Hepatocyte (in vitro differentiated cells): ENCODE measurements at places on chromosomes 1 and 21.

DNA sequence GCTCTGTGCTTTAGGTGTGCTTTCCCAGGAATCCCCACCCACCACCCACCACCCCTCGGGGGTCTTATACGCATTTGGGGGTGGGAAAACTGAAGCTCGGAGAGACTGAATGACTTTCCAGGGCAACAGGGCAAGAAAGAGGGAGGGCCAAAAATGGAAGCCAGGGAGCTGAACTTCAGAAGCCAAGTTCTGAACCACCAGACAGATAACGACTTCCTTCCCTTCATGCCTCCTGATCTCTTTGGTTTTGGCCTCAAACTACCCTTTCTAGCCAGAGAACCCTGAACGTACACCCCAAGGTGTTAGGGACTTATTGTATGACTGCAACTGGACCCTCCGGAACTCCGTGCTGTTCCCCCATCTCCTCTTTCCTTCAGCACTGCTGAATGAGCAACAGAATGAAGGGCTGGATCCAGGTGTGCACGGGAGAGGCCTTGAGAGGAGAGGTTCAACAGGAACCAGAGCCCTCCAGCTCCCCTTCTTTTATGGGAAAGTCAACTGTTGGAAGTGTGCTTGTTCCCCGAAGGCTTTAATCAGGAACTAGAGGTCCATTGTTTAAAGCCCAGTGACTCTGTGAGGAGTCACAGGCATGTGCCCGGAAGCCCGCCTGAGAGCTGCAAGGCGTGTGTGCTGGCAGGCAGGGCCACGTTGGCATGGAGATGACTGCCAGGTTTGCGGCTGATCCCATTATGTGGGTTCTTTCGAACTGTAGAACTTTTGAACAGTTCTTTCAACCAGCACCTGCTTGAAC is 3.1 kb downstream of the BACE2 start:
- H3K27ac ChIP-seq: no peak overlapping the region
- H3K4me3 ChIP-seq: no peak overlapping the region
- DNase-seq: no peak

DNA sequence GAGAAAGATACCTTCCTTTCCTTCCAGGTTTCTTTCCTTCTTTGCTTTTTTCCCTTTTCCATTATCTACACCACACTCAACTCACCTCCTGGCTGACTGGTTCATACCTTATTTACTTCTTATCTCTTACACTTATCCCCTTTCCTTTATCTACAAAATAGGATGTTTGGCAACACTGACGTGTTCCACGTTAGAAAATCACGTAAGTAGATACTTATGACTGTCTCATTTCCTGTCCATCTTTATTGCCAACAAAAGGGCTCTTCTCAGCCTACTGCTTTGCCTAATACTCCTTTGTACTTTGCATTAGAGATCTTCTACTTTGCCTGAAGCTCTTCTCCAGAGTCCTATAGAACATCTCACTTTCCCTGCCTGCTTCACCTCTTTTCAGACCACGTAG is 25.1 kb downstream of the SYNJ1 start:
- no peaks in the 10 kb centered on the region for H3K36me3 ChIP-seq
- H3K4me3 ChIP-seq: no peak overlapping the region
- peak overlapping the region; percentile 27 for H3K27ac ChIP-seq
- DNase-seq: peak; percentile 6
- H3K4me1 ChIP-seq: peaks cover 16% of the 10 kb centered on the region

DNA sequence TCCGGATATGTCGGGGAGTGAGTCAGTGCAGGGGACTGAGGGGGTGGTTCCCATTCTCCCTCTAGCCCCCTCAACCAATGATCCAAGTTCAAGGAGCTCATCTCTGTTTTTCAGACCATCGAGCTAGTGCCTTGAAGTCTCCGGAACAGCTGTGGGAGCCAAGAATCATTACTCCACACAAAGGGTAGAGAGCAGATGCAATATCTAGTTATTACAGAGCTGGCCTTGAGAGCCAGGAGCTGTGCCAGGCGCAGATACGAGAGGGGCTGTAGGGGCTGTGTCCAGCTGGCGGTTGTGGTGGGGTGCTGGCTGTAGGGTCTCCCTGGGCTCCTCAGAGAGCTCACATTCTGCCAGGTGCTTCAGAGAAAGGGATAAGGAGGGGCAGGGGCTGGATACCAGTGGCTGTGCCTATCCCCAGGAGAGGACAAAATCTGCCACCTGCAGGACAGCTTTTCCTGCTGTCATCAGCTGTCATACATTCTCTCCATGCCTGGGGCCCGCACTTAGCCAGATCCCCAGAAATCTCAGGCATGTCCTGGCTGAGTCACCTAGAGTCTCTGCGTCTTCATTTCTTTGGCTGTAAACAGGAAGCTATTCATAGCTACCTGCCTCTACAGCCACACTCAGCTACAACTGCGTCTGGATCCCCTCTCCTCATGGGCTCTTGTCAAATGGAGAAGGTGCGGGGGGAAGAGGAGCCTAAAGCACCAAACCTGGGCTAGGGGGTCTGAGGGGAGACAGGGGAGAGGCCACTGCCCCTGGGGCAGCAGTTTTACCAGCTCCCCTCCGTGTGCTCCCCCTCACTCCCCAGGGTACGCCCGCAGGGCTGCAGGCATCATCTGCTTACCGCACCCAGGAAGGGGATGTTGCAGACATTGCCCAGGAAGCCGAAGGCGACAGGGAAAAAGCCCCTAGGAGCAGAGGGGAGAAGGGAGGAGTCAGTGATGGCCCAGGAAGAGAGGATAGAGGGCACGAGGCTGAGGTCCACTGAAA is 2.4 kb upstream of the KISS1 start:
- no peak overlapping the region for H3K4me3 ChIP-seq
- DNase-seq: peak; percentile 78

DNA sequence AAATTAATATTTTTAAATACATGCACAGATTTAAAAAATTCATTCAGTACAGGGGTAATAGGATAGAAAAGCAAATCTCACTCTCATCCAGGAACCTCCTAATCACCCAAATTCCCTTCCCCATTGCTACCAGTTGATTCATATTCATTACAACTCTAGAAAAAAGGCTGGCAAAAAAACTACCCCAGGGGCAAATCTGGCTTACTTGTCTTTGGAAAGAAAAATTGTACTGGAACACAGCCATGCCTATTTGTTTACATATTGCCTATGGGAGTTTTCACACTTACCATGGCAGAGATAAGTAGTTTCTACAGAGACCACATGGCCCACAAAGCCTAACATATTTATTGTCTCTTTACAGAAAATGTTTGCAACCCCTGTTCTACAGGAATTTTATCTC is 8.9 kb upstream of the RBM34 start:
- H3K4me3 ChIP-seq: no peak overlapping the region
- no peaks in the 10 kb centered on the region for H3K4me1 ChIP-seq
- H3K27ac ChIP-seq: no peak overlapping the region
- no peaks in the 10 kb centered on the region for H3K36me3 ChIP-seq
- H3K27me3 ChIP-seq: no peaks in the 10 kb centered on the region

DNA sequence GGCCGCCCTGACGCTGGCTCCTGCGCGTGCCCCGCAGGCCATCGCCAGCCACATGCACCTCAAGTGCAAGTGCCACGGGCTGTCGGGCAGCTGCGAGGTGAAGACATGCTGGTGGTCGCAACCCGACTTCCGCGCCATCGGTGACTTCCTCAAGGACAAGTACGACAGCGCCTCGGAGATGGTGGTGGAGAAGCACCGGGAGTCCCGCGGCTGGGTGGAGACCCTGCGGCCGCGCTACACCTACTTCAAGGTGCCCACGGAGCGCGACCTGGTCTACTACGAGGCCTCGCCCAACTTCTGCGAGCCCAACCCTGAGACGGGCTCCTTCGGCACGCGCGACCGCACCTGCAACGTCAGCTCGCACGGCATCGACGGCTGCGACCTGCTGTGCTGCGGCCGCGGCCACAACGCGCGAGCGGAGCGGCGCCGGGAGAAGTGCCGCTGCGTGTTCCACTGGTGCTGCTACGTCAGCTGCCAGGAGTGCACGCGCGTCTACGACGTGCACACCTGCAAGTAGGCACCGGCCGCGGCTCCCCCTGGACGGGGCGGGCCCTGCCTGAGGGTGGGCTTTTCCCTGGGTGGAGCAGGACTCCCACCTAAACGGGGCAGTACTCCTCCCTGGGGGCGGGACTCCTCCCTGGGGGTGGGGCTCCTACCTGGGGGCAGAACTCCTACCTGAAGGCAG is 23.4 kb upstream of the ARF1 start:
- DNase-seq: peak; percentile 54
- peaks cover 62% of the 10 kb centered on the region for H3K27me3 ChIP-seq
- no peak overlapping the region for H3K4me3 ChIP-seq
- no peak overlapping the region for H3K27ac ChIP-seq
- no peaks in the 10 kb centered on the region for H3K36me3 ChIP-seq
